ENCODE measurements at places on chromosomes 1 and 21.

GRCh38 chr1:64912191-64912590 is 54.2 kb downstream of the JAK1 start:
- DNase-seq: no peak

GRCh38 chr1:220287129-220287528 is 14.9 kb upstream of the RAB3GAP2 start:
- DNase-seq: no peak

DNA sequence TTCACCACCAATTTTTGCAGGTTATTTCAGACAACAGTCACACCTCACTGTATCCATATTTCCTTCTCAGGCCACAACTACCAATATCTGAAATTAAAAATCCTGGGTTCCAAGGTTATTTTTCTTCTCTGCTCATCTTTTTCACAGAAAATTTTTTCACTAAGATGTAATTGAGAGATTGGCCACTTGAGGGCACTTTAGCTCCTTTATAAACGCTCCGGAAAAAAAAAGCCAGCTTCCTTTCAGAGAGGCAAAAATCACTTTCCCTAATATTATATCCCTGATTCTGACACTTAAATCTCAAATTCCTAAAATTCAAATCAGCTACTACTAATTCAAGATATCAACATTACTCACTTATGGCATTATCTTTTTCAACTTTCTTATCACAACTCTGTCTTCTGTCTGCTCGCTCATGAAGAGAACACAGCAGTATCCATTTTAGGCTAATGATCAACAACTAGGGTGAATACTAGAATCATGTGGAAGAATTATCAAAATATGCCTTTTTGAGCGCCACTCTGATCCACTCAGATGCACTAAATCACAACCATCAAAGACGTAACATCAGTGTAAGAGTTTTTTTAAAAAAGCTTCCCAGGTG is 101.4 kb upstream of the RGS1 start:
- no peak for DNase-seq

- no peak for DNase-seq
Measured at GRCh38 chr1:100051893-100052292, 80.8 kb downstream of the SASS6 start.

DNA sequence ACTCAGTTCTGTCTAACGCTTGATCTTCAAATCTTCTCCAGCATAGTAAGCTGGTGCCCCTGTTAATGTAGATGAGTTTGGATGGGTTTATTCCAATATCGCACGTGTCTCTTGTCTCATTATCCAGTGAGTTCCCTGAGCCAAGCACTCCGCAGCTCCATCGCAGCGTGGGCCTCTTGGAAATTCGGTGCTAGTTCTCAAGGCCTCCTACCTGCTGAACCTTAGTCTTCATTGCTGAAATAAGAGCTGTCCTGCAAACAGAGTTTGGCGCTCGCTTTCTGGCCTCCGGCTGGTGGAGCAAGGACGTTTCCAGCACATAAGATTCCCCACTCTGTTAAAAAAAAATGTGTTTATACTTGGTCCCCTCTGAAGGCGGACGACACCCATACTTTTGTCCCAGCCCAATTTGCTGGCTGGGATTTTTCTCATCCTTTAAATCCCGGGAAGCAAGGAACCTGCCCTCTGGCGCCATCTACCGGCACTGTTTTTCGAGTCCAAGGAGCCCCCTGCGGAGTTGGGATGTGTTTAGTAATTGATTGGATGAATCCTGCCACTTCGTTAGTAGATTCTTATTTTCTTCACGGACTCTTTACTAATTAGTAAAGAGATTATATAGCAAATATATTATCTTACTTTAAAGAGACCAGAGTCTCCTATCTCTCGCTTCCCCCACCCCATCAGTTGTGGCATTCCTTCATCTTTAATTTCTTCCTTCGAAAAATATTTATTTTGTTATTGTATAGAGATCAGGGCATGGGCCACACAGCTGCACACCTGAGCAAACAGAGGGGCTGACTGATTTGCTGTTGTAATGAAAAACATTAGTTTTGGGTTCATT is 14.7 kb downstream of the JUN start:
- DNase-seq: peak; percentile 86

DNA sequence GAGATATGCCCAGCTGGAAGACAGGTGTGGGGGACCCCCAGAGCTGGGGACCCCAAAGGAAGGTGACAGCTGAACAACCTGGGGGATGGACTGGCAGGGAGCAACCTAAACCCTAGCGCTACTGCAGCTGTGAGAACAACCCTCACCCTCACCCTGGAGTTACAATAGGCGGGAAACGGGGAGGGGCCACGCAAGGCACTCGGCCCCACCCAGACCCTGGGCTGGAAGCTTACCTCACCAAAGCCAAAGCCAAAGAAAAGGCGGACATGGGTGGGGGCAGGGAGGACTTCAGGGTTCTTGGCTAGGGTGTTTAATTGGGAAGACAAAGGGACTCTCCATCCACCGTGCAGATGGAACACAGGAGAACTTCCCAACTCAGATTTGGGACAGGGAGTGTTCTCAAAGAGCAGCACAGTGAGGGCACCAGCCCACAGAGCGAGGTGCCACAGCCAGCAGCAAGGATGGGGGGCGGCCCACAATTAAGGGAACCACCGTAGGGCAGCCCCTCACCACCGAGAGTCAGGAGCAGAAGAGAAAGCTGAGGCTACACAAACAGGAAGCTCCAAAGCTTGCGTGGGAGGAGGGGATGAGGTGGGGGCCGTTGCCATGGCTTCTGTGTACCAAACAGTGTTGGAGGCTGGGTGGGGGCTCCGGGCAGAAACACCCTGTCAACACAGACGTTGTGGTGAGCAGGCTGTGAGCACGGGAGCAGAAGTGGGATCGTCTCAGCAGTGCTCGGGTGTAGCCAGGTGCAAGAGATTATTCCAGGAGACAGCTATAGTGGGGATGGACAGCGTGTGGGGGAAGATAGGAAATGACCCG is 1.9 kb downstream of the TAGLN2 start:
- peak; percentile 92 for DNase-seq
